Left ventricle myocardium superior (tissue), 1 donor: ENCODE measurements at places on chromosomes 12 and 14.

DNA sequence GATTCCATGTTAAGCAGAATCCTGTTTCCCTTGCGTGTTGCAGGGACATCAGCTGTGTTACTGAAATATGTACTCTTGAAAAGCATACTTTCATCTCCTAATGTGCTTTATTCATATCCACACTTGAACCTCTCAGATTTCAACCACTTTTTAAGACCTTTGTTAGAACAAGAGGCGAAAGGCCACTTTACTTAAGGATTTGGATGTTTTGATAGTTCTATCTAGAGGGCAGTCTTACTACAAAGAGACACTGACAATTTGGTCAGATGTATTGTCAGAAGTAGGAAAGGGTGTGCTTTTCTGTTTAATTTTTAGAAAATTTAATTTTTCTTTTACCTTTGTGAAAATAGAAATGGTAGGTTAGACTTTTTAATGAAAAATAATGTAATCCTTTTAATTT is 267.9 kb downstream of the TMTC2 start:
- DNase-seq: no peak

DNA sequence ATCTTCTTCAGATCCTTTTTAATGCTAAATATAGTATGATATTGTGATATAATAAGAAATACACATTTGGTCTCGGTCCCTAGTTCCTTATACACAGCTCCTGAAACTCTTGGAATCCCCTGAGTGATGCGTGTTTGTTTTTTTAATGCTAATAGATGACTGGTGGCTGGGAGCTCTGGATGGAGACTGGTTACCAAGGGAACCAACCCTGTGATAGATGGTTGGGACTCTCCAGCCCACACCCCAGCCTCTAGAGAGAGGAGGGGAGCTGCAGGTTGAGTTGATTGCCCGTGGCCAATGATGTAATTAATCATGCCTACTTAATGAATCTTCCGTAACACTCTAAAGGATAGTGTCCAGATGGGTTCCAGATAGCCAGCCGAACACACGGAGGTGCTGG is 140.6 kb downstream of the FBXL14 start:
- no peak for DNase-seq

GRCh38 chr12:6039894-6040601 is 84.4 kb downstream of the VWF start:
- no peak for DNase-seq

DNA sequence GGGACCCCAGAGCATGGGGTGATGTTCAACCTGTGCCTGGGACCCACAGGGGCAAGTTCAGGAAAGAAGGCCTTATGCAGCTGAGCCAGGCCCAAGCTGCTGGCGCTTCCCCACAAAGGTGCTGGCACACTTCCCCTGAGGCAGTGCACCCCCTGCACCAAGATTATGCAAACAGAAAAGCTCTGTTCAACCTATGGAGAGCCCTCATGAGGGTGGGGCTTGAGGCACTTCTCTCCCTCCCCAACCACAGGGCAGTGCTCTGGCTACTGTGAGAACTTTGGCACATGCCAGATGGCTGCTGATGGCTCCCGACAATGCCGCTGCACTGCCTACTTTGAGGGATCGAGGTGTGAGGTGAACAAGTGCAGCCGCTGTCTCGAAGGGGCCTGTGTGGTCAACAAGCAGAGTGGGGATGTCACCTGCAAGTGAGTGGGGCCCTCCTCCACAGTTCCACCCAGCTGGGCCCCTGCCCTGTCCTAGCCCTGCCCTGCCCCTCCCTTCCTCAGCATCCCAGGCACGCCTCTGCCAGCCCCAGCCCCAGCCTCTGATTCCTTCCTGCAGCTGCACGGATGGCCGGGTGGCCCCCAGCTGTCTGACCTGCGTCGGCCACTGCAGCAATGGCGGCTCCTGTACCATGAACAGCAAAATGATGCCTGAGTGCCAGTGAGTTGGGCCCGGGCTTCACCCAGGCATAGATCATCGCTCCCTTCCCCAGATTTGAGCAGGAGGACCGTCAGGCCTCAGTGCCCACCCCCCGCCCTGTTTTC is 5.5 kb upstream of the NXPH4 start:
- DNase-seq: peak; percentile 28

- no peak for DNase-seq
These were observed 19.2 kb downstream of the GYS2 start for GRCh38 chr12:21585485-21585884.

DNA sequence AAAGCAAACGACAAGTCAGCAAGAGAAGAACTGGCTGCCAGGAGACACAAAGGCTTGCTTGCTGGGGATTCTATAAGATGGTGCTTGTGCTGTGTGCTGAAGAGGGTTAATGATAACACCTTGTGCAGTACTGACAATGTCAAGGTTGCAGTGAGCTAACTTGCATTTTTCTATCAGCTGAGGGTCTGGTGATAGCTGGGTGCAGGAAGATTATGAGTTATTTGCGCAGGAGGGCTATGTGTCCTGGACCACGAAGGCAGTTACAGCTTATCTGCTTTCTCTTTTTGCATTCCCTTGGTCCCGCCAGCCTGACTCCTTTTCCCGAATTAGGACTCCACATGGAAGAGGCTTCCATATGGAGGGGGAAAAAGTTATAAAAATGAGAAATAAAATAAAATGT is 42.4 kb downstream of the R3HDM2 start:
- DNase-seq: no peak

- DNase-seq: no peak
These were observed 85.9 kb downstream of the SSPN start for GRCh38 chr12:26281320-26281719.

DNA sequence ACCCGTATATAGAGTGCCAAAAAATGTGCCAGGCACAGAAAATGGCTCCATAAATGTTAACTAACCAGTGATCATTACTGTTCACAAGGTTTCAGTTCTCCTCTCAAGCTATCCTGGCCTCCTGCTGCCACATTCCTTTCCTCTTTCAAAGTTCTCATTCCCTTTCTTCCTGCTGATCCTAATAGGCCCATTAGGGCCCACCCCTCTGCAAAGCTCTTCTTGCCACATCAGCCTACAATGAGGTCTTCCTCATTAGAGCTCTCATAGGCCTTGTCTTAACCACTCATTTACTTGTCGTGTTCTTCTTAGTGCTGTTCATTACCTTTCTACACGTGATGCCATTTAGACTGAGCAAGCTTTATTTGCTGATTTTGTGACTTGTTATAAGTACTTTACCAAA is 40.5 kb downstream of the RPS29 start:
- DNase-seq: no peak

DNA sequence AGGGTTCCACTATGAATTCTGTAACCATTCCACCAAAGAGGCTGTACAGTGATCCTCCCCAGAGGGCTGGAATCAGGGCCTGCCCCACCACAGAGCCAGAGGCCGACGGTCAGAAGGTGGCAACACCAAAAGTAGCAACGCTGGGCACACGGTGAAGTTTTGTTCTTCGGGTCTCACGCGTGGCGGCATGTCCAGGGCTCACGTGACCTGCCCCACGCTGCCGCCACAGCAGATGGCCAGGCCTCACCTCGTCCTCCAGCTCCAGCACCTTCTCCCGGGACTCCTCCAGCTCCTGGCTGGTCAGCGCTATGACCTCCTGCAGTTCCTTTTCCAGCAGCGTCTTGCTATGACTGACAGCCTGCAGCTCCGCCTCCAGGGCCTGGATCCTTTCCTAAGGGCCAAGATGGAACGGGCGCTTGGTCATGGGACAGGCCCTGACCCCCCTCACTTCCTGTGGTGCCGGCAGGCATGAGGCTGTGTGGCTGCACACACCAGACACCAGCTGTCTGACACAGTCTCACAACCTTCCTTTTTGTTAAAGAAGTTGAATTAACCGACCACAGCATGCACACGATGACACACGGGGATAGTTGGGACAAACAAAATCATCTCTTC is 22.4 kb upstream of the ANKLE2 start:
- DNase-seq: no peak

DNA sequence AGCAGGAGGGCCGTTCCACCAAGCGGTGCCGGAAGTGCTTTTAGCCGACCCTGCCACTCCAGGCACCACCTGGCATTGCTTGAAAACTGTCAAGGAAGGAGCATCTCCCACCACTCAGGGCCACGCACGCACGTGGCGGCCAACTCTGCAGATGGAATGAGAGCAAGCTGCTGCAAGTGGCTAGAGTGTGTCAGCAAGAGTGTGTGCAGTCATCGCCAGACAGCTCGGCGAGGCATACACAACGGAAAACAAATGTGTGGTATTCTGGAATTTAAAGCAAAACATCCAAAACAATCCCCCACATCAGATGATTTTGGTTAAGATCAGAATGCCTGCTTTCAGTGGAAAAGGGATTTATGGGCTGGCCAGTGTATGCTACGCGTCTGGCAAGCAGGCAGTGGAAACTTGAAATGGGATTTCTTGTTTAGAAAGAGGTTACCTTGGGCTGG is 11.2 kb downstream of the CD9 start:
- DNase-seq: no peak

- DNase-seq: peak; percentile 87
These were observed at the start of gene SLC22A17 for GRCh38 chr14:23352506-23353432. SLC22A17 (minus strand) TSS chr14:23352887.

DNA sequence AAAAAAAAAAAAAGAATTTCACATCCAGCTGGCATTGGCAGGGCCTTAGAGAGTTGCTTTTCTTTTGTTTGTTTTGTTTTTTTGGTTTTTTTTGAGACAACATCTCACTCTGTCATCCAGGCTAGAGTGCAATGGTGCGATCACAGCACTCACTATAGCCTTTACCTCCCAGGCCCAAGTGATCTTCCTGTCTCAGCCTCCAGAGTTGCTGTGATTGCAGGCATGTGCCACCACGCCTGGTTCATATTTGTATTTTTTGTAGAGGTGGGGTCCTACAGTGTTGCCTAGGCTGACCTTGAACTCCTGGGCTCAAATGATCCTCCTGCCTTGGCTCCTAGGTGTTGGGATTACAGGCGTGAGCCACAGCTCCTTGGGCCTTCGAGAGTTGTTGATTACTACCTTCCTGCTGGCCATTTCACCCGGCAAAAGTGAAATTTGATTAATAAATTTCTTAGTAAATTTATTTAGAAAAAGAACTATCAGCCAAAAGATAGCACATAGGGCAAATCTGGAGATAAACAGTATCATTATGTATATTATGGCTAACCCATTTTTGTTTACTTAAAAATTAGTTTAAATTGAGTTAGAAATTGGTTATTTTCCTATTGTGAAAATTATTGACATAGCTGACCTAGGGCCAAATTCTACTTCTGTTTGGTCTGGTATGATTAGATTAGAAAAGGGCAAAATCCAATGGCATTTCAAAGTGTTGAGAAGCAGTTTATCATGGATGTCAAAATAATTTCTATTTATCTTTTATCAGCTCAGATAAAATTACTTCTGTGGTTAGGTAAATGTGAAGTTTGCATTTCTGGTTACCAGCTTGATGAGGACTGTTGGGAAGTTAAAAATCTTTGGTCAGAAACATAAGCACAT is 12.6 kb downstream of the ACTR6 start:
- no peak for DNase-seq

- no peak for DNase-seq
These were observed 254.7 kb upstream of the TBX3 start for GRCh38 chr12:114938487-114939210.

- DNase-seq: peak; percentile 41
These were observed 593 bp downstream of the CFL2 start for GRCh38 chr14:34713681-34714319.

- DNase-seq: peak; percentile 76
These were observed 1.3 kb downstream of the BAZ2A start for GRCh38 chr12:56628671-56629458.

DNA sequence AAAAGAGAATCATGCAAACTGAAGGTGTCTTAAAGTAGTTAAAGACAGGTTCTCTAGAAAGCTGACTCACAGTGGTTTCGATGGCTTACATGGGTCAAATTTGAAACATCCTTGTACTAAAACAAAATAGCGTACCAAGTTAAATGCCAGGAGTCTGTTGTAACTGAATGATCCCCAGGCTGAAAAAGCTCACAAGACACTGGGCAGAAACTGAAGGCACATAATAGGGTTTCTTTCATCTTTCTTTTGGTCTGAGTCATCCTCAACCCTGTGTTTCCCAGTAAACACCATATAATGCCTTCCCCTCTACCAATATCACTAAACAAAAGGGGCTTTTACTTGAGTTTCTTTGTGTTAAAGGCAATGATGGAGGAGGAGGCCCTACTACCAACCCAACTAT is 12.8 kb downstream of the ZFYVE1 start:
- no peak for DNase-seq

GRCh38 chr12:49887091-49887490 is 16.6 kb downstream of the FAIM2 start:
- no peak for DNase-seq

- no peak for DNase-seq
These were observed 474.3 kb downstream of the VRK1 start for GRCh38 chr14:97271451-97271960.

DNA sequence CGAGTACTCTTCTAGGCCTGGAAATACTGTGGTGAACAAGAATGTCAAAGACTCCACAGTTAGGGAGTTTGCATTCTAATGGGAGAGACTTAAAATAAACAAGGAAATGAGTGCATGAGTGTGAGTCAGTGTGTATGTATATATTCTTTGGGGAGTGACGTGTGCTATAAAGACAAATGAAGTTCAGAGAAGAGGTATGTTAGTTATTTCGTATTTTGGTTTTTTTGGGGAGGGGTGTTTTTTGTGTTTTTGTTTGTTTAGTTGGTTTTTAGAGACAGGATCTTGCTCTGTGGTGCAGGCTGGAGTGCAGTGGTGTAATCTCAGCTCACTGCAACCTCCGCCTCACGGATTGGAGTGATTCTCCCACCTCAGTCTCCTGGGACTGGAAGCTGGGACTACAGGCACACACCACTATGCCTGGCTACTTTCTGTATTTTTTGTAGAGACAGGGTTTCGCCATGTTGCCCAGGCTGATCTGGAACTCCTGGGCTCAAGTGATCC is 74.3 kb downstream of the SRGAP1 start:
- DNase-seq: no peak

DNA sequence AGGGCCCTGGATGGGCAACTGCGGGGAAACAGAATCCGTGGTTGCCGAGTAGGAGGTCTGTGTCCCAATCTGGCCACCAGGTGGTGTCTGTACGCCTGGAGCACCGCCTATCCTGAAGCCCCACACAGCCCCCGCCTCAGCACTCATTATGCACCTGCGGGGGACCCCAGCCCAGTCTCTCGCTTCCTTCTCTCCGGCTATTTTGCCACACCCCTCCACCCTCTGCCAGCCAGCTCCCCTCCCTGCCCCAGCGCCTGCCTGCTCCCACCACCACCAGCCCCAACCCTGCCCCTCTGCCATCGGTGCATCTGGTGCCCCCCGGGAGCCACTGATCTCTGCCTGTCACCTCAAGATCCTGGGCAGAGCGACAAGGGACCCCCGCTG is 2.2 kb upstream of the NXPH4 start:
- peak; percentile 74 for DNase-seq
